ENCODE measurements at places on chromosomes 6 and 20.

DNA sequence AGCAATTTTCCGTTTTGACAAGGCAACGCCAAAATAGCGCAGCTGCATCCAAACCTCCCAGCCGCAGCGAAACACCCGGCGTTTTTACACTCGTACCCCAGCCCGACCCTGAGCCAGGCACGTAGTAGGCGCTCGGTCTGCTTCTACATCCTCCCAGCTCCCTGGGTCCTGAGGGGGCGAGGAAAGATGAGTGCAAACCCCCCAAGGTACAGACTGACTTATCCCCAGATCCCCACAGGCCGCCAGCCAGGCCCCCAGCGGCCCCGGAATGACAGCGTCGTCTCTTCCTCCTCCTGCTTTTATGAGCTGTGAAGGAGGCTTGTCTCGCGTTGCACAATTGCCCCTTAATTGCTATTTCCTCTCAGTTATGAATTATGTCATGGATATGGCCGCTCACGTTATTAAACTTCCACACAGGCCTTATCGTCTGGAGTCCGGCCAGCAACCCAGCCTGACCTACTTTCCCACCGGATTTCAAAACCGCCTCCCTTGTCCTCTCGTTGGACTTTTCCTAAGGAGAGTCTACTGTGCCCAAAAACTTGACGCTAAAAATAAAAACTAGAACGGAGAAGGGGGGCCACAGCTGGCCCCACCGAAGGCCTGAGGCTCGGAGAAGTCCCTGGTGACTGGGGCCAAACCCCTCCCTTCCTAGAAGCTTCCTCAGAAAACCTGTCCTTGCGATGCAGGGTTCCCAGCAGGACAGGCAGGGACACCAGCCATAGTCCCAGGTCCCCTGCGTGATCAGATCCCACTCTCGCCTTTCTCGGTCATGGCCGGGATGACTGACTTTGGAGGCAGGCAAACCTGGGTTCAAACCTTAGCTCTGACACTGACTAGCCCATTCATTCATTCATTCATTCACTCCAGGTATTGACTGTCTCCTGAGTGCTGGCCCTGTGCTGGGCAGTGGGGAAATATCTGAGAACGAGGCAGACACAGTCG is 130.9 kb upstream of the PTPN1 start:
- ATAC-seq, result no peak

DNA sequence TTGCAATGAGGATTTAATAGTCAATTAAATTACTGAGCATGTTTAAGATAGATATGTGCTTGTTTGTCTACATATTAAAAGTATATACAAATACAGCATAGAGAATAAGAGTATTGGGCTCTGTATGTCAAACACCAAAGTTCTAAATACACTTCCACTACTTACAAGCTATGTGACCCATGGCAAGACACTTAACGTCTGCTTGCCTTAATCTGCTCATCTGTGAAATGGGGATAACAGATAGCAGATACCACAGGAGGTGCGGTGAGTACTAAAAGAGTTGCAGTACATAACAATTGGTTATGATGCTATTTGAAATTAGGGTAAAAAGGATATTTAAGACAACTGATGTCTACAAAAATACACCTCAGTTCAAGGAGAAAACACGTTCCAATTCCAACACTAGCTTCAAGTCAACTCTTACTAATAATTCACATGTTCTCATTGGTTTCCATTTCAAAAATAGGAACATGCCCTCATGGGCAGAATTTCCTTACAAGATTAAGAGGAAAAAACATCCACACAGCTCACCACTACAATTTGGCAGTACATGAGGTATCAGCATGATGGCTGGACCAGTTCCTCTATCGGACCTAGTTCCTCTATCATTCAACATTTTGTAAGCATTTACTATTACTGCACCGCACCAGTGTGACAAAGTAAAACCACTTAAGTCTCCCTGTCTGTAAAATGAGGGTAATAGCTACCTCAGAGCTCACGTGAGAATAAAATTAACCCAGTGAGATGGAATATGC is 101.1 kb downstream of the SMLR1 start:
- no peak for ATAC-seq

GRCh38 chr6:10658910-10659698 is 35.3 kb downstream of the C6orf52 start:
- no peak for ATAC-seq

DNA sequence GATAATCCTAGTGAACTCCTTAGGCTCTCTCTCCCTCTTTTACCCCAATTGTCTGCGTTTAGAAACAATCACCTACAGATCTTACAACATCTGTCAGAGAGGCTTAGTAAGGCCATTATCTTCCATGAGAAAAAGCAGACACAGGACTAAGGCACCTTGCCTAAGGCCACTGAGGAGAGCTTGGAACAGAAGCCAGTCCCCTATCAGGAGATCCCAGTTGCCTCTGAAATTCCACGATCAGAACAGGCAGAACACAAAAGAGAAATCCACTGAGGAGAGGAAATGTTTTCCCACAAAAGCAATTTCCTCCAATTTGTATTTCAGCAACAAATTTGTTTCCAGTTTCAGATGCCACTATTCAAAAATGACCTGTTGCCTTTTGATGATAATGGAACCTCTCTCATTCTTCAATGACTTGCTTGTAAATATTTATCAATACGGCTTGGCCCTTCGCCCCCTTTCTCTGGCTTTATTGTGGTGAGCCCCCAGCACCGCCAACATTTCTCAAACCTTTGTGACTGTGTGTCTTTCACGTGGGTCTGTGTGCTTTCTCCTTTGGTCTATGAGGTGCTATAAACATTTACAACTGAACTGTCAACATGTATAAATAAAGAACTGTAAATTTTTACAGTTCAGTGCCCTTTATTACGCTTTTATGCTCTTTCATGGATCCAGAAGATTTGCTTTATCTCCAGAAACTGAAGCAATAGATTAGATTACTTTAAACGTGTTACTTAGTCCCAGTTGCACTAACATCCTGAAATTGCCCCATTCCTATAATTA is 187.8 kb upstream of the PHACTR1 start:
- ATAC-seq, result no peak

DNA sequence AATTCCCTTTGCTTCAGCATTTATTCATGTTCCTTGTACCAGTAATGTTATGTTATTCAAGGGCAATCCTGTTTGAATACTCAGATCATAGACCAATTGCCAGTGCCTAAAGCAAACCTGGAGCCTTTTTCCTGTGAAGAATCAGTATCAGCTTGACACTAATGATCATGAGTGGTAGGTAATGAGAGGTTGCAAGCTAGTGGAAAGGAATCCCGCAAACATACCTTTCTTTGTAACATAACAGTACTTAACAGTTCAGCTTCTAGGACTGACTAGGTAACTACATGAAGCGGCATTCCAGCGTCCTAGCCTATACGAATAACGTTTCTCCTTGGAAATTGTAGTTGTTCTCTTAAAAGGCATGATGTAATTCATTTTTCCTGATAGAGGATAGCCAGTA is 253.7 kb downstream of the TMEM242 start:
- ATAC-seq, result no peak

- no peak for ATAC-seq
These were observed 53.0 kb downstream of the SMOC2 start for GRCh38 chr6:168493976-168494375.
